ENCODE measurements at places on chromosomes 11 and 22.

- peak; percentile 25 for DNase-seq
Observed at GRCh38 chr11:11876458-11876857, 34.7 kb downstream of the USP47 start.

- DNase-seq = peak; percentile 78
Observed at GRCh38 chr22:21778705-21779363, 43.2 kb upstream of the YPEL1 start.

- DNase-seq = no peak
Observed at GRCh38 chr11:2926611-2927051, 2.6 kb downstream of the PHLDA2 start.

GRCh38 chr11:121452609-121453150 is at the start of gene SORL1-AS1:
Gene SORL1-AS1 (minus strand): TSS chr11:121452967.
- no peak for DNase-seq

DNA sequence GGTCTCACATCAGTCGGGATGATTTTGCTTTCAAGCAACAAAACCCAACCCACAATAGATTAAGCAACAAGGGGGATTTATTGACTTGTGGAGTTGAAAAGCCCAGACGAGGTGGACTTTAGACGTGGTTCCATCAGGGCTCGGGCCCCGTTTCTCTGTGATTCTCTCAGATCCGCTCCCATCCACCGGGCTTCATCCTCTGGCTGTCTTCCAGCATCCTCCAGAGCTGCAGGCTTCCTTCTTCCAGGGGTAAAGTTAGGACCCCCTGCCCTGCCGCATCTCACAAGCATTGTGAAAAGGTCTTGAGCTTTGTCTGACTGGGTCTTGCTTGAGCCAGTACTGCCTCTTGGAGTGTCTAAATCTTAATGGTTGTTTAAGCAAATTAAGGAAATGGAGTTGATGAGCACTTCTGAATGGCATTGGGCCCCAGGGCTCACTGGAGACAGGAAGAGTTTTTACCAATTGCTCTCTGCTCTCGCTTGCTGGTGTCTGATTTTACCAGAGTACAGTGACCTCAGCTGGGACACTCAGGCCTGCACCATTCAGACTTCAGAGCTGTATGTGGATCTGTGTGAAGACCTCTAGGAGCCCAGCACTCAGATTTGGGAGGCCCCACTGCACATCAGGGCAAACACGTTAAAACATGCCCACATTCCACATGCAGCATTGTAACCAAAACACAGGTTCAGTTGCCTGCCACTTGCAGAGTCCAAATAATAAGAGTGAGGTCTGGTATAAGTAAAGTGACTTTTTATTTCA is 13.5 kb upstream of the FTH1 start:
- no peak for DNase-seq

DNA sequence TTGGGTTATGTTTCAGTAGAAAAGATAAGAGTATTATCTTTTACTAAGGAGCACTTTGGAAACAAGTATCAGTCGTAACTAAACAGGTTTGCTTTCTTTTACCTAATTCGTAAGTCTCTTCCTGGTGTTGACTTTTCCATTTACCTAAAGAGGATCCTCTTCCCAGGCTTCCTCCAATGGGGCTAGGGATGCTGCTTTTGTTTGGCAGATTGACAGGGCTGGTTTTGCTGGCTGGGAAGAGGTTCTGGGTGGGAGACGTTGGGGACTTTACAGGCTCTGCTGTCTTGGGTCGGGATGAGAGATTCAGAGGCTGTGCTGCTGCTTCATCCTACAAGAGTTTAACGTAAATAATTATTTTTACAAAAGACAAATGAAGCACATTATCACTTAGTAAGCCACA is 306.7 kb downstream of the SOX6 start:
- no peak for DNase-seq

DNA sequence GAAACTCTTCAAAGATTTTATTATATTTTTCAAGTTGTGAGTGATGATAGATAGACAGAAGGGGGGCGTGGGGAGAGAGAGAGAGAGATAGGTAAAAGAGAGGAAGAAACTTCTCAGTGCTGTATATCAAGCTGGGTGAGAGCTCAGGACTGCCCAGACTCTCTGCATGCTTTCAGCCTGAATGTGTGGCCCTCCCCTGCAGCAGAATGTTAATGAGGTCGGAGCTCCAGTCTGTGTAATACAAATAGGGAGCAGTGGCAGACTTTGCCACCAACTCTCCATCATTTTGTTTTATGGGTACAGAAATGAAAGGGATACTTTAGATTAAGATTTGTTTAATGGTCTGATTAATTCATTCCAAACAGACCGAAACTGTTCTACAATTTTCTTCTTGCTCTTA is 752.8 kb downstream of the OPCML start:
- no peak for DNase-seq

- DNase-seq = no peak
Observed at GRCh38 chr11:13174090-13174489, 103.5 kb upstream of the BMAL1 start.

DNA sequence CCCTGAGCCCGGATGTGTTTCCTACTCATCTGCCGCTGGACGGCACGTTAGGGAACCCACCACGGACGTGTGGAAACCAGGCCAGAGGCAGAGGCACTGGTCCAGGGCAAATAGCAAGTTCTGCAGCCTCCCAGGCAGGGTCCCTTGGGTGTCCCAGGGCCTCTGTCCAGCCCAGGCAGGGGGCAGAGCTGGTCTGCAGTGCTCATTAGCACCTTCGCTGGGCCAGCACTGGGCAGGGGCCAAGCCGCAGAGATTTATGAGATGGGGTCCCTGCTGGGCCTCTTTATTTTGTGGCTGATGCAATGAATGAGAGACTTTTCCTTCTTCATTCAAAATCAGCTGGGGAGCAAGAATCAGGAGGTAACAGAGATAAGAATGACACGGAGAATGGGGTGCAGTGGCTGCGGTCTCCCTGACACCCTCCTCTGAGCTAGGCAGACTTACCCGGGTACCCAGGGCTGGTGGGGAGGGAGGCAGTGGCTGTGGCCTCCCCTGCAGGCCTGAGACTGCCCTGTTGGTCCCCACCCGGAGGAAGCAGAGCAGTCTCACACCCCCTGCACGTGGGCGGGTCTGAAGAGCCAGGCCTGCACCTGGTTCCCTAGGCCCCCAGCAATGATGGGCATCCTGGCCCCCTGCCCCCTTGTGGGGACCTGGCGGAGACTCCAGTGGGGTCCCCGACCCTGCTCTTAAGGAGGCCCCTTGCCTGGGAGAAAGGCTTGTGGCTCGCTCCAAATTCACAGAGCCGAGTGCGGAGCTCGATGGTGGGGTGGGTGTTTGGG is 14.0 kb upstream of the PARVG start:
- DNase-seq = no peak

- DNase-seq = no peak
Observed at GRCh38 chr11:2300290-2300935, 1.3 kb downstream of the C11orf21 start.

DNA sequence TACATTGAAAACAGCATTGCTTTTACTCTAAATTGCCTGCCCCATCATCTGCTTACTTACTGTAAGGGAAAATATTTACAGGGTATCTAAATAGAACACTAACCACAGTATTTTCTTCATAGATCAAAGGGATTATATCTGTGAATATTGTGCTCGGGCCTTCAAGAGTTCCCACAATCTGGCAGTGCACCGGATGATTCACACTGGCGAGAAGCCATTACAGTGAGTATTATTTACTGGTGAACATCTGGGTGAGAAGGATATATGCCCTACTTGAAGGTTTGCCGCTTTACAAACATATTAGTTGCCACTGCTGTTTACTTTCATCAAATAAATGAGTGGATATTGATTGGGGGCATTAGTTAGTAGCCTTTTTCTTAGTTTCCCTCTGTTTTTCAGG is 5.9 kb upstream of the CNTF start:
- DNase-seq = peak; percentile 96

DNA sequence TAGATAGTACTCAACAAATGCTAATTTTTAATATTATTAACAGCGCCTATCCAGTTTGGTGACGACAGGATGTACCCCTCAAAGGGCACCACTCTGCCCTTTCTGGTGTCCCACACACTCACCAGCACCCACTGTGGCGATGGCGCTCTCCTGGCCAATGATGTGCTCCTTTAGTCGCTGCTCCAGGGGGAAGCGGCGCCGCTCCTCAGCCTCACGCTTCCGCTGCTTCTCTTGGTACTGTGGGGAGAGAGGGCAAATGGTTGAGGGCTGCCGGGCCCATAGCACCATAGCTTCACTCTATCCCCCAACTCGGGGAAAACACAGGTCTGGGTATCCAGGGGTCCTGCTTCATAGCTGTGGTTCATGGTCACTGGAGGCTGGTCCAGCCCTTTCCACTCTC is 73.0 kb upstream of the PHOX2A start:
- no peak for DNase-seq

DNA sequence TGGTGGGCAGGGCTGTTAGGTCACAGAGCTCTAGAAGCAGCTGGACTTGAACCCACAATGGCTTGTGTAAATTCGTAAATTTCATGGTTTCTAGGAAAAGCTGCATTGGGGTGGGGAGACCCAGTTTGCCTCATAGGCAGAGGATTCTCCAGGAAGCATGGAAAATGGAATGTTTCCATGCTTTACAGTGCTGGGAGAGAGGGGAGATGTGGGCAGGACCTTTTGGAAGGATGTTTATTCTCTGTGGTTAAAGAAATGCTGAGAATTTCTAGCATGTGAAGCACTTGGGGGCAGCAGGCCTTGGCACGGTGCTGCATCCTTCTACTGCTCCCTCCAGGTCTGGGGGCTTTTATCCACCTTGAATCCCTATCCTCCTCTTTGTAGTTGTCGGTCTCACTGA is 46.3 kb downstream of the TRAF6 start:
- no peak for DNase-seq

- no peak for DNase-seq
Observed at GRCh38 chr22:27372969-27373670, 428.4 kb downstream of the MN1 start.

DNA sequence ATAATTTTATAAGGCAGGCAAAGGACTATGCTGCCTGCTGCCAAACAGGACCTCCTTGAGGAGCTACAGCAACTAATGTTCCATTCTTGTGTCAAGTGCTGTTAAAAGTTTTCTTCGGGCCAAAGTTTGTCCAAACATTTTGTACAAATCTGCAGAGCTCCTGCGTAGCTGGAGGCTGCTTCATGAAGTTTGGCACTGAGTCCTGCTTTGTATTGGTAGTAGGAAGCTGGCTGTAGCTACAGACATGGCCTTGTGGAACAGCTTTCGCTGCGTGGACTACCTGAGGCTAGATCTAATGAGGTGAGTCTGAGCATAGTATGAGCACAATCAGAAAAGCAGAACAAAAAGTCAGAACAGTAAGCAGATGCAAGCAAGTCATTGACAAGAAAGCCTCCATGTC is 528.1 kb downstream of the DLG2 start:
- no peak for DNase-seq

- no peak for DNase-seq
Observed at GRCh38 chr11:17976651-17977050, 36.2 kb downstream of the SERGEF start.

DNA sequence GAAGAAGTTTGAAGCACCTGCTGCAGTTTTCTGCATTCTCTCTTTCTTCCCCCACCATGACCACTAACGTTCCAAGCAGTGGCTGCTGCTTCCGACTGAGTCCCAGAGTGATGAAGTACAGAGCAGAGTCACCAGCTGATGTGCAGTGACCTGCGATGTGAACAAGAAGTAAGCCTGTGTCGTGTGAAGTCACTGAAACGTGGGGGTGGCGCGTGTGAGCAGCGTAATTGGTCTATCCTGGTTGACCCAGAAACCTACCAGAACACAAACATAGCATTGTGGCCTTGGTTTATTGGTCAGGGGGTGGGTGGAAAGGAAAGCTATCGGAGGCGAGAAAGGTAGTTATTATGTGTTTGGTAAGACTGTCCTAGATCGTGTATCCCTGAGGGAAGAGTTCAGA is 3.5 kb downstream of the KRTAP5-7 start:
- DNase-seq = no peak

DNA sequence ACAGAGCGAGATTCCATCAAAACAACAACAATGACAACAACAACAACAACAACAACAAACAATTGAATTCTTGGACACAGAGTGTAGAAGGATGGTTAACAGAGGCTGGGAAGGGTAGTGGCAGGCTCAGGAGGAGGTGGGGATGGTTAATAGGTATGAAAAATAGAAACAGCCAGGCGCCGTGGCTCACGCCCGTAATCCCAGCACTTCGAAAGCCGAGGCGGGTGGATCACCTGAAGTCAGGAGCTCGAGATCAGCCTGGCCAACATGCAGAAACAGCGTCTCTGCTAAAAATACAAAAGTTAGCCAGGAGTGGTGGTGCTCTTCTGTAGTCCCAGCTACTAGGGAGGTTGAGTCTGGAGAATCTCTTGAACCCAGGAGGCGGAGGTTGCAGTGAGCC is 122.9 kb upstream of the GRIA4 start:
- no peak for DNase-seq

DNA sequence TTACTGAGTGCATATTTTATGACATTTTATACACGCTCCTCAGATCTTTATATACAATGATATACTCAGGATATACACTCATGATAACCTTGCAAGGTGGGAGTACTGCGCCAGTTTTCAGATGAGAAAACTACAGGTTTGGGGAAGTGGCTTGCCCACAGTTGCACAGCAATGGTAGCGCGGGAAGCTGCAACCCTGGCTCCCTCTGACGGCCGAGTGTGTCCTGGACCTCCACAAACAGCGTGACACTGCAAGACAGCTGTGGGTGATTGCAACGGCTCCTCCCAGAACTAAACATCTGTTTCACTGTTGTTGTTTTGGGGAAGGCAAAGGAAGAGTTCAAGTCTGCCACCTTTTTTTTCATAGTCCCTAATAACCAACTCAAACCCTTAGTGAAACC is 47.0 kb downstream of the PACSIN2 start:
- peak; percentile 69 for DNase-seq

GRCh38 chr11:16958833-16959232 is 55.4 kb downstream of the PLEKHA7 start:
- DNase-seq = no peak

GRCh38 chr11:117392001-117392690 is 64.5 kb downstream of the CEP164 start:
- DNase-seq = no peak

- no peak for DNase-seq
Observed at GRCh38 chr11:12176410-12176809, 66.0 kb downstream of the MICAL2 start.

DNA sequence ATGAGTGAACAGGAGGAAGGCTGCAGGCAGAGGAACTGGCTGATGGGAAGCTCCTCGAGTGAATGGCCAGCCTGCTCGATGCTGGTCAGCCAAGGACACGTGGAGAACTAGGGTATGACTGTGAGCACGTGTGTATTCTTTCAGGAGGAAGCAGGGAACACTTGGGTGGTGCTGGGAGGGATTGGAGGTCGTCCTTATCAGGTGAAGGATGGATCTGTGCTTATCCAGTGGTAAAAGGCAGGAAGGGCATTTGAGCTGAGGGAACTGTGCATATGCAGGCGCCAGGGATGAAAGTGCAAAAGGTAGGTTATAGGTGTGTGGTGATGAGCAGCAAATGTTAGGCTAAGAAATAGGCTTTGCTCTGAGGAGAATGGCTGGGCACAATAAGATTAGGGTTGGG is 9.7 kb upstream of the SLCO2B1 start:
- no peak for DNase-seq

GRCh38 chr11:134480136-134480712 is 68.2 kb upstream of the B3GAT1 start:
- DNase-seq = no peak

- no peak for DNase-seq
Observed at GRCh38 chr11:79363256-79363655, 77.6 kb downstream of the TENM4 start.

GRCh38 chr22:36075724-36076123 is 47.1 kb upstream of the RBFOX2 start:
- no peak for DNase-seq

Data from fibroblast of mammary gland (primary cell).